A673 (cell line): ENCODE measurements at places on chromosomes 11 and 22. TPM values are rescaled to one million over a fixed set of nuclear protein-coding genes. Genes with fewer than 3 reads are reported as not detected.

DNA sequence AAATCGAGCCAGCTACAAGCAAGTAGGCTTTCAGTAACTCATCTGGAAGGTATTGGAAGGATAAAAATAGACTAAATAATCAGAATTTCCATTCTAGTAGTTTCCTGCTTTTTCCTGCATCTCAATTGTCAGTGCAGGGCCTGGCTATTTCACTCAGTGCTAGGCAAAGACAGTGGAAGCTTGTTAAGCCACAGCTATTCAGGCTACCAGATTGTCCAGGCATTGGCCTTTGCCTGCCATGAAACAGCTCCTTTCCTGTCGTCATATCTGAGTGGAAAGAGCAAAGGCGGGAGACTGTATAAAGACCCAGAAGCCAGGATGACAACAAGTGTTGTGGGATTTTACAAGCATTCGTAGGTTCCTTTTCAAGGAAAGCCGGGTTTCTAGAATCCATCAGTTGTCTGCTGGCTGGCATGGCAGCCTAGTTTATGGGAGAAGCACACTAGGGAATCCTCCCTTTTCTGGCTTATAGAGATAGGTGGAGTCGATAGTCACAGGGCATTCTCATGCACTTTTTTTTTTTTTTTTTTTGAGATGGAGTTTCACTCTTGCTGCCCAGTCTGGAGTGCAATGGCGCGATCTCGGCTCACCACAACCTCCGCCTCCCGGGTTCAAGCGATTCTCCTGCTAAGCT lies 2.0 kb upstream of the TNRC6B start:
- H3K27ac ChIP-seq: no peak overlapping the region
- no peak for DNase-seq
- no peak overlapping the region for H3K4me3 ChIP-seq
- peaks cover 16% of the 10 kb centered on the region for H3K4me1 ChIP-seq
- no peaks in the 10 kb centered on the region for H3K36me3 ChIP-seq

GRCh38 chr11:66345316-66345649 lies 379 bp upstream of the BRMS1 start:
- peaks cover 32% of the 10 kb centered on the region for H3K4me1 ChIP-seq
- H3K27me3 ChIP-seq: no peaks in the 10 kb centered on the region
- H3K36me3 ChIP-seq: peaks cover 9% of the 10 kb centered on the region
- peak overlapping the region; percentile 78 for H3K4me3 ChIP-seq
- no peak for DNase-seq

GRCh38 chr22:49703990-49704344 lies 123.7 kb downstream of the BRD1 start:
- no peaks in the 10 kb centered on the region for H3K27me3 ChIP-seq
- no peak overlapping the region for H3K27ac ChIP-seq
- H3K36me3 ChIP-seq: no peaks in the 10 kb centered on the region
- DNase-seq: no peak
- no peaks in the 10 kb centered on the region for H3K4me1 ChIP-seq

- H3K36me3 ChIP-seq: no peaks in the 10 kb centered on the region
- peaks cover 8% of the 10 kb centered on the region for H3K27me3 ChIP-seq
- H3K27ac ChIP-seq: no peak overlapping the region
- no peak for DNase-seq
- H3K4me3 ChIP-seq: no peak overlapping the region
- no peaks in the 10 kb centered on the region for H3K4me1 ChIP-seq
Measured at GRCh38 chr11:35163702-35164496, 24.9 kb downstream of the CD44 start.

DNA sequence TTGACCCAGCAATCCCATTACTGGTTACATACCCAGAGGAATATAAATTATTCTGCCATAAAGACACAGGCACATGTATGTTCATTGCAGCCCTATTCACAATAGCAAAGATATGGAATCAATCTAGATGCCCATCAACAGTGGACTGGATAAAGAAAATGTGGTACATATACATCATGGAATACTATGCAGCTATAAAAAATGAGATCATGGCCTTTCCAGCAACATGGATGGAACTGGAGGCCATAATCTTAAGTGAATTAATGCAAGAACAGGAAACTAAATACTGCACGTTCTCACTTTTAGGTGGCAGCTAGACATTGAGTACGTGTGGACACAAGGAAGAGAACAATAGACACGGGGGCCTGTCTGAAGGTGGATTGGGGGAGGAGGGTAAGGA lies 15.1 kb upstream of the WNT11 start:
- H3K4me1 ChIP-seq: no peaks in the 10 kb centered on the region
- no peak overlapping the region for H3K4me3 ChIP-seq
- H3K27ac ChIP-seq: no peak overlapping the region
- H3K27me3 ChIP-seq: no peaks in the 10 kb centered on the region
- no peaks in the 10 kb centered on the region for H3K36me3 ChIP-seq

Gene FBLN1
- 96.4 and 117 TPM in 2 replicates for total RNA-seq

Gene UCP3
- total RNA-seq: 2.3 and 3.6 TPM in 2 replicates

Gene MPZL3
- 0.33 and 0.52 TPM in 2 replicates for total RNA-seq

Gene PDE2A
- total RNA-seq: 0.58 and 1.2 TPM in 2 replicates

Gene YPEL1
- 3.6 and 7.5 TPM in 2 replicates for total RNA-seq
